ENCODE measurements at places on chromosomes 3 and 15. TPM values are rescaled to one million over a fixed set of nuclear protein-coding genes. Genes with fewer than 3 reads are reported as not detected.
A peak's percentile ranks its signal among the peaks of the same experiment; 100 is the strongest.

DNA sequence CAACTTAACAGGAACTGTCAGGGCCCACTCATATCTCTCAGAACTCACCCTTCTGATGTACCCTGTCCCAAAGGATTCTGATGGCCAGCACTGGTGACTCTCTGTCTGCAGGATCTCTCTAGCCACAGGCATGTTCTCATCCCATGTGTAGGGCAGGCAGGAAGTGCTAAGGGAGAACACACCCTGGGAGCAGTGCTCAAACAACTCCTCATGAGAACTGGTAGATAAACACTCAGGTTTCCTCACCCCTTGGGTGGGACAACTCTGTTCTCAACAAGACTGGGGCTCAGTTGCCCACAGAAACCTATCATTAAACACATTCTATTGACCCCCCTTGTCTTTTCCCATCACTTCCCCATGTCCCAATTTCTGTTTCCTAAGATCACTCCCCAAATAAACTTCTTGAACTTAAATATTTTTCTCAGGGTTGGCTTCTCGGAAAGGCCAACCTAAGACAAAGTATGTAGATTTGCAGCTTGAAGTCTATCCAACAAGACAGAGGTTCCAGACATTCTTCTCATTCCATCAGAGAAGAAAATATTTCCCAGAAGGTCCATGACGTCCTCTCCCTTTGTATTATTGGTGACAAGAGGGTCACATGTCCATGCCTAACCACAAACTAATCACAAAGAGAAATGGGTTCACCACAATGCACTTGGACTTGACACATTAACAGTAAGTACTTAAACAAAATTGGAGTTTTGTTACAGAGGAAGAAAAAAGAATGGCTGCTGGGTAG is 276.6 kb upstream of the GADL1 start:
- peak; percentile 19 for DNase-seq
- no peaks in the 10 kb centered on the region for H3K27me3 ChIP-seq
- no peak overlapping the region for H3K4me3 ChIP-seq

DNA sequence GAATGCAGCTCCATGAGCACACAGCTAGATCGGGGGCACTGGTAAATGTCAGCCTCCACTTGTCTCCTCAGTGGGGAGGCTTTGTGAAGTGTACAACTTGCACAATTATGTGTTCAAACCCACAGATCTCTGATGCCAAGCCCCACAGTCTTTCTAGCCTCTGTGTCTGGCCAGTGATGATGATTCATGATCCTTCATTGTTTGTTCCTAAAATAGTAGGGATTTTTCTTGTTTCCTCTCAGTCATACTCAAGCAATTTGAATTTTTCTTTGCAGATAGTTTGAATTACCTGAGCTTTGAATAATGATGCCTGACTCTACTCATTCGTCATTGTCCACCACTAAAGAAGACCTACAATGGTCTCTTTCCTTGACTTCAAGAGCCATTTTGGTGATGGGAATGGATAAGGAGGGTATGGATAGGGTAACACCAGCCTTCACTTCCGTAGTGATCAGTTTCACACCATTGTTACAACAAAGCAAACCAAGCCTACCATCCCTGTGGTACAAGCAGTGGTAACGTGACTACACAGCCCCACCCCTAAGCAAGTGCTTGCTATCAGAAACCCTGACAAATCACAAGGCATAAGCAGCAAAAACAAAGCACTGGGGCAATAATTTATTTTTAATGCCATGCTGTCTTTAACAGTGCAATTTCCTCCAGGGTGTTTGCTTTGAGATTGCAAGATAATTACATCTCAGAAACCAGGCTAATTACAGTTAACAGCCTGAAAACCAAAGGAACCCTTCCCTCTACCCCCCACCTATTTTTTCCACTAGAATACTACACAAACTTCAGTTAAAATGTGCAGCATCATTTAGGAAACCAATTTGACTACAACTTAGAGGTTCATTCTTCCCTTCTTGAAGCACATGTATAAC is 114.1 kb upstream of the PPP2R3A start:
- H3K27me3 ChIP-seq: peaks cover 2% of the 10 kb centered on the region
- no peaks in the 10 kb centered on the region for H3K36me3 ChIP-seq
- no peak overlapping the region for H3K4me3 ChIP-seq
- no peak overlapping the region for H3K27ac ChIP-seq
- no peaks in the 10 kb centered on the region for H3K4me1 ChIP-seq

DNA sequence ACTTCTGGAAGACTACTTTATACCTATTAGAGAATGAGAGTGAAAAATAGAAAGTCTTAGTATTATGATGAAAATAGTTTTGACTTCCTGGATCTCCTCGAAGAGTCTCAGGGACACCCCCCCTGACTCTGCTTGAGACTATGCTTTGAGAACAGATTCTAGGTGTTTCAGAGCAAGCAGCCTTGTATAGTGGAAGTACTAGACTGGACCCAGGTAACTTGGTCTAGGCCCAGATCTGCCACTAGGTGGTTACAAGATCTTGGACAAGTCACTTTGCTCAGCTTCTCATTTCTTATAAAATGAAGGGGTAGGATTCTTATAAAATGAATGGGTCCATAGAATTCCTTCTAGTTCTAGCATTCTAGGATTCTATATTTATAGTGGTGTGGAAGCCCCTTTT is 9.1 kb downstream of the ABHD5 start:
- no peaks in the 10 kb centered on the region for H3K27me3 ChIP-seq
- H3K27ac ChIP-seq: no peak overlapping the region
- no peak for DNase-seq
- H3K4me3 ChIP-seq: no peak overlapping the region

DNA sequence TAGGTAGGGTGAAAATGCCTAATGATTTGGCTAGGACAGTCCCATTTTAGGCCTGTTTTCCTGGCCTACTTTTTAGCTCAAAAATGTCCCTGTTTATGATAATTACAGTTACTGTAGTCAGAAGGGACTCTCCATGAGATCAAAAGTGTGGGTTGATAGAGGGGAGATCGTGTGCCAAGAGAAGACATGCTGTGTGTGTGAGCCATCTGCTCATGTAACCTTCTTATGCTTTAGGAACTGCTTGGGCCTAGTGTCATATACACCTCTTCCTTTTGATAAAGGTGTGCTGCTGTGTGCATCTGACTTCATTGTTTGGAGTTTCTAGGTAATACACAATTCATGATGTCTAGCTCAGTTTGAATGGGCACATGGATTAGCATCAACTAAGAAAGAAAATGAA is 786.5 kb downstream of the PDCD6IP start:
- H3K4me3 ChIP-seq: no peak overlapping the region
- no peaks in the 10 kb centered on the region for H3K36me3 ChIP-seq
- H3K27ac ChIP-seq: no peak overlapping the region
- DNase-seq: no peak

GRCh38 chr15:41241221-41241964 is 10.3 kb downstream of the CHP1 start:
- DNase-seq: peak; percentile 64
- H3K4me1 ChIP-seq: no peaks in the 10 kb centered on the region
- H3K27ac ChIP-seq: no peak overlapping the region
- no peaks in the 10 kb centered on the region for H3K27me3 ChIP-seq

GRCh38 chr3:115275896-115276295 is 128.8 kb upstream of the ZBTB20 start:
- DNase-seq: no peak
- H3K4me3 ChIP-seq: no peak overlapping the region
- no peak overlapping the region for H3K27ac ChIP-seq
- no peaks in the 10 kb centered on the region for H3K27me3 ChIP-seq
- no peaks in the 10 kb centered on the region for H3K36me3 ChIP-seq
- peaks cover 6% of the 10 kb centered on the region for H3K4me1 ChIP-seq

GRCh38 chr15:75704618-75705017 is 8.0 kb downstream of the CSPG4 start:
- no peak overlapping the region for H3K4me3 ChIP-seq
- H3K36me3 ChIP-seq: no peaks in the 10 kb centered on the region
- H3K27ac ChIP-seq: no peak overlapping the region

- no peaks in the 10 kb centered on the region for H3K36me3 ChIP-seq
- no peaks in the 10 kb centered on the region for H3K4me1 ChIP-seq
- no peaks in the 10 kb centered on the region for H3K27me3 ChIP-seq
- H3K4me3 ChIP-seq: no peak overlapping the region
- no peak overlapping the region for H3K27ac ChIP-seq
Measured at GRCh38 chr3:17151598-17152373, 267.0 kb downstream of the PLCL2 start.

GRCh38 chr3:156642750-156643728 is 31.4 kb upstream of the TIPARP start:
- H3K4me3 ChIP-seq: peak overlapping the region; percentile 32
- no peak for DNase-seq
- no peaks in the 10 kb centered on the region for H3K27me3 ChIP-seq
- peak overlapping the region; percentile 86 for H3K27ac ChIP-seq
- H3K4me1 ChIP-seq: peaks cover 31% of the 10 kb centered on the region

Gene SHC4
- 0.73 TPM for total RNA-seq

DNA sequence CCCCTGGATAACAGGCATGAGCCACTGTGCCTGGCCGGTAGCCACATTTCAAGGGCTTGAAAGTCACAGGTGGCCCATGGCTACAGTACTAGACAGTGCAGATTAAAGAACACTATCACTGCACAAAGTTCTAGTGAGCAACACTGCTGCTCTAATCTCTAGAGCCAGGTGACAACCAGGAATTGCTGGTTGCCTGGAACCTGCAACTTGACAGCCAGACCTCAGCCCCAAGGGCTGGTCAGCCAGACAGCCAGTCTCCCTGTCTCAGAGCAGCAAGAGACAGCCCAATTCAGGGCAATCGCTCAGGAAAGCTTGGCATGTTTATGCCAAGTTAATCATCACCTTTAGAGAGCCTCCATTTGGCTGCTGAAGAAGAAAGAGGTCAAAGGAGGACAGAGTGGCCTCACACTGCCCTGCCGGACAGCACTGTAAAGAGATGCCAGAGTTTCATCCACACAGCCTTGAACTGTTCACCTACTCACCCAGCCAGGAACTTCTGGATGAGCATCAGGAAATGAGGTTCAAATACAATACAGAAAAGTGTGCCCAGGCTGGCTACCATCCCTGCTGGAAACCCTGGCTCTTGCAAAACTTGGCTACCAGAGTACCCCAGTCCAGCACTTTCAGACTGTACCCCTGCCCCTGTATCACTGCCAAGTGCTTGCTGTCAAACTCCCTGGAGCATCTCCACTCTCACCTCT is 6.0 kb downstream of the CCDC12 start:
- H3K4me3 ChIP-seq: no peak overlapping the region
- no peak overlapping the region for H3K27ac ChIP-seq
- no peak for DNase-seq
- no peaks in the 10 kb centered on the region for H3K36me3 ChIP-seq

GRCh38 chr3:26438981-26439884 is 183.3 kb upstream of the LRRC3B start:
- H3K27me3 ChIP-seq: no peaks in the 10 kb centered on the region
- no peaks in the 10 kb centered on the region for H3K36me3 ChIP-seq
- no peak overlapping the region for H3K27ac ChIP-seq

- H3K27ac ChIP-seq: no peak overlapping the region
- DNase-seq: no peak
- peaks cover 8% of the 10 kb centered on the region for H3K4me1 ChIP-seq
- H3K4me3 ChIP-seq: no peak overlapping the region
- no peaks in the 10 kb centered on the region for H3K27me3 ChIP-seq
Measured at GRCh38 chr3:171967137-171967783, 72.1 kb upstream of the FNDC3B start.

GRCh38 chr15:42012928-42013482 is 7.8 kb downstream of the PLA2G4E start:
- no peak overlapping the region for H3K4me3 ChIP-seq
- DNase-seq: no peak
- no peak overlapping the region for H3K27ac ChIP-seq
- H3K4me1 ChIP-seq: no peaks in the 10 kb centered on the region

Gene PPCDC
- 18.9 TPM for total RNA-seq

DNA sequence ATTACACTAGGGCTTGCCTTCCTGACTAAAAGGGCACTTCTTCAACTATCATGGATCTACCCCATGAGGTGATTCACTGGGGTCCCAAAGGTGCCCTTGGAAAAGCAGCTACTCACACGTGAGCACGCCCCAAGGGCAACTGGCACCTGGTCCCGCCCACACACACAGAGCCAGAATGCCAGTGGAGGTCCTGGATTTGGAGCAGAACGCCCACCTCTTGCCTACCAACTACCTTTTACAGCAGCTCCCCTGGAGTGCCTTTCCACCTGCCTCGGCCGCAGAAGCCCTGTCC is 1.8 kb upstream of the CTDSPL start:
- H3K27ac ChIP-seq: no peak overlapping the region
- no peak for DNase-seq
- H3K27me3 ChIP-seq: no peaks in the 10 kb centered on the region
- H3K4me3 ChIP-seq: no peak overlapping the region
- no peaks in the 10 kb centered on the region for H3K36me3 ChIP-seq

GRCh38 chr3:119042162-119042561 is 7.5 kb upstream of the IGSF11 start:
- no peak overlapping the region for H3K4me3 ChIP-seq
- H3K27me3 ChIP-seq: peaks cover 2% of the 10 kb centered on the region
- no peak overlapping the region for H3K27ac ChIP-seq
- DNase-seq: no peak

DNA sequence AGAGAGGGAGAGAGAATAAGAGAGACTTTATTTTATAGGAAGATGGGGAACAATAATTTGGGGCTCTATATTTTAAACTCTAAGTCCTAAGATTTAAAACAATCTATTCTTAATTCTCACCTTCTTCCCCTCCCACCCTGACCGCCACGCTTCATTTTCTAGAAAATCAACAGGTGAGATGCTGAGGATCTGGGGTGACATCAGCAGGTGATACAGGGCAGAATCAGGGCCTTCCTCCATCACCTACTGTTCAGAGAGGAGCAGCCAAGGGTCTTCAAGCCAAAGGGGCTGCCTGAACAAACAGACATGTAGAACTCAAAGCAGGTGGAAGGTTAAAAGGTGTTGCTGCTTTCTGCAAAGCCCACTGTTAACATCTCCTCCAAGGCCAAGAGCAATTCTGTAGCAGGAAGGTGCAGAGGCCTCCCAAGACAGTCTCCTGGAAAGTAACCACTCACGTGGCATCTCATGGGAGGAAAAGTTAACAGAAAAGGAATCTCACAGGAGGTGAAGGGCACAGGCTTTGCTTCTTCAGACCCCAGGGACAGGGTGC is 183.6 kb upstream of the TLE3 start:
- H3K27ac ChIP-seq: no peak overlapping the region
- no peak for DNase-seq
- peaks cover 6% of the 10 kb centered on the region for H3K4me1 ChIP-seq

DNA sequence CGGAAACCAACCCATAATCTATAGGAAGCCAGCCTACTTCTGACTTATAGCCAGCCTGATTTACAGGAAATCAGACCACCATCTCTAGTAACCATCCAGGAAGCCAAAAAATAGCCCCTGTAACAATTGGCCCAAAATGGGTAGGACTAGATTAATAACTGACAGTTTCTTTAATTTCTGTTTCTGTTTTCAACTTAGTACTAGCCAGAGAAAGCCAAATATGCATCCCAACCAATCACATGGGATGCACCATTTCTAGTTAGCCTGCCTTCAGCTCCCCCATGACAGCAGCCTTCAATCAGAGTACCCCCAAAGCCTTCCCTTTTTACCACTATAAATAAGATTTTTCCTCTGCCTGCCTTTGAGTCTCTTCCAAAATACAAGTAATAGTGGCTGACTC is 239.1 kb upstream of the GADL1 start:
- no peak overlapping the region for H3K27ac ChIP-seq
- no peak overlapping the region for H3K4me3 ChIP-seq
- H3K36me3 ChIP-seq: no peaks in the 10 kb centered on the region

GRCh38 chr15:73763931-73764330 is 10.8 kb upstream of the INSYN1 start:
- no peak for DNase-seq
- peaks cover 27% of the 10 kb centered on the region for H3K27me3 ChIP-seq
- H3K4me3 ChIP-seq: no peak overlapping the region
- H3K4me1 ChIP-seq: no peaks in the 10 kb centered on the region

GRCh38 chr15:39388118-39388517 is 192.8 kb upstream of the THBS1 start:
- H3K27me3 ChIP-seq: peaks cover 7% of the 10 kb centered on the region
- no peak for DNase-seq
- no peaks in the 10 kb centered on the region for H3K4me1 ChIP-seq
- H3K27ac ChIP-seq: no peak overlapping the region
- H3K36me3 ChIP-seq: no peaks in the 10 kb centered on the region

All from A673 (cell line).